B cell (primary cell): ENCODE measurements at places on chromosomes 5 and 9.

- peak; percentile 34 for DNase-seq
Measured at GRCh38 chr5:59367791-59368394, 525.6 kb downstream of the PDE4D start.

GRCh38 chr5:13972029-13972428 lies 27.5 kb upstream of the DNAH5 start:
- DNase-seq = no peak

GRCh38 chr9:93166699-93167098 lies 17.2 kb upstream of the WNK2 start:
- no peak for DNase-seq

DNA sequence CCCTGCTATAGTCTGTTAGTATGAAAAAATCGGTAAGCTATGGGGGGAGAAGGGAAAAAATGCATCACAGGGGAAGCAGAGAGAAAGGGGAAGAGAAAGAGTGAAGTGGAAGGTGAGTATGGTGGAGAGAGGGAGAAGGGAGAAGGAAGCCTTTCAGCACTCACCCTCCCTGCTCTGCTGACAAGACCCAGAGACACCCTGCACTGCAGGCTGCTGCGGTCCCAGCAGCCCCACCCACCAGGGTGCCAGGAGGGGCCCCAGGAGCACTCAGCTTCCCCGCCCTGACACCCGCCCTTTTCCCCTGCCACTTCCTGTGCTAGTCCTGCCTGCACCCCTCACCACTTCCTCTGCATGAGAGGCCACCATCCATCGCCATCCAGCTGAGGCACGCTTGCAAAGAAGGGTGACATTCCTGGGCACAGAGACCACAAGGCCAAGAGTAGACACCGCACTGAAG lies 12.7 kb downstream of the STK10 start:
- DNase-seq = peak; percentile 81

- DNase-seq = no peak
Measured at GRCh38 chr9:99726758-99727157, 94.9 kb upstream of the NR4A3 start.

- DNase-seq = no peak
Measured at GRCh38 chr5:125149110-125149509, 402.7 kb upstream of the ZNF608 start.

DNA sequence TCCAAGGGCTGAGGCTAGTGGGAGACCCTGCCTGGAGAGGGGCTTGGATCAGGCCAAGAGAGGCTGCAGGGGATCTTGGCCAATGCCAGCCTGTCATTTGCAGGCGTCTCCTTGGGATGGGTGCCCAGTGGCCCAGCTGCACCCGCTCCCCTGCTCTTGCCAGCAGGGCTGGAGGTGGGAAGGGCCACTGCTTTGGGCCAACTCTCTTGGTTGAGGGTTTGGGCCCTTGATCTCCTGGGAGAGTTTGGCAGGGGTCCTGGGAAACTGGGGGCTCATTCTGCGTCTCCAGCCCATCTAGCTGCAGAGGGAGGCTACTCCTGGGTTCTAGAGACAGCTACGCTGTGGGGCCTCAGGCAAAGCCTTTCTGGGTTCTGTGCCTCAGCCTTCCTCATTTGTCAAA lies 10.5 kb downstream of the PSD2 start:
- no peak for DNase-seq

- DNase-seq = no peak
Measured at GRCh38 chr5:14385019-14385418, 196.6 kb upstream of the OTULINL start.
